ENCODE measurements at places on chromosomes 1 and 21.

DNA sequence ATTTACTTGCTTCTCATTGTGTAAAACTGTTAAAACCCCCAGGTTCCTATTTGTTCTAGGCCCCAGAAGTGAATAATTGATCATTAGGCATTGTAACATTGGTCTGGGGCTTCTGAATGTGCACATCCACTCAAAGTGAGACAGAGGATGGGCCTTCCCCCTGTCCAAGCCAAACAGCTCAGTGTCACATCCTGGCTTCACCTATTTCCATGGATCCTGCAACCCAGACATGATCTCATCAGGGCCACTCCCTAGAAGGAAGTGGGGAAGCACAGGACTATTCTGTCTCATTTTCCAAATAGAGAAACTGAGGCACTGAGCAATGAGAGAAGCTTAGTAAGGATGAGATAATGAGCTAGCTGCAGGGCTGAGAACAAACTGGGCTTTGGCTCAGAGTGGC, 47.4 kb upstream of the TSPAN2 start:
- no peak for DNase-seq

- no peak for DNase-seq
Measured at GRCh38 chr1:66605419-66605997, 71.6 kb downstream of the SGIP1 start.

GRCh38 chr21:41388259-41388658, 26.4 kb downstream of the MX2 start:
- DNase-seq, result no peak

GRCh38 chr1:17439250-17440073, at the start of gene RCC2:
TSS of gene RCC2 (minus strand) at chr1:17439677. CDS start at chr1:17438514, 1,163 bp downstream.
- peak; percentile 65 for DNase-seq

DNA sequence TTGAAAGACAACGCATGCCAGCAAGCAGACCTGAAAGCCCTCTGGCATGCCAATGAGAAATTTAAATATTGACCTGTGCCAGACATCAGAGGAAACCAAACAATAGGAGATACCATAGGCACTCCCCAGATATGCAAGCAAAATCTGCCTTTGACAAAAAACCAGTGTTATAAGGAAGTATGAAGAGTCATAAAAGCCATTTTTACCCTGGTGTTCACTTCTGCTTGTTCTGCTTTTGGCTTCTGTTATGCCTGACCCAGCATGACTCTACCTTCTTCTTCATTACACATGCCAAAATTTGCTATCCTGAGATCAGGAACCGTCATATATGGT, 26.4 kb downstream of the NPHS2 start:
- DNase-seq, result no peak

DNA sequence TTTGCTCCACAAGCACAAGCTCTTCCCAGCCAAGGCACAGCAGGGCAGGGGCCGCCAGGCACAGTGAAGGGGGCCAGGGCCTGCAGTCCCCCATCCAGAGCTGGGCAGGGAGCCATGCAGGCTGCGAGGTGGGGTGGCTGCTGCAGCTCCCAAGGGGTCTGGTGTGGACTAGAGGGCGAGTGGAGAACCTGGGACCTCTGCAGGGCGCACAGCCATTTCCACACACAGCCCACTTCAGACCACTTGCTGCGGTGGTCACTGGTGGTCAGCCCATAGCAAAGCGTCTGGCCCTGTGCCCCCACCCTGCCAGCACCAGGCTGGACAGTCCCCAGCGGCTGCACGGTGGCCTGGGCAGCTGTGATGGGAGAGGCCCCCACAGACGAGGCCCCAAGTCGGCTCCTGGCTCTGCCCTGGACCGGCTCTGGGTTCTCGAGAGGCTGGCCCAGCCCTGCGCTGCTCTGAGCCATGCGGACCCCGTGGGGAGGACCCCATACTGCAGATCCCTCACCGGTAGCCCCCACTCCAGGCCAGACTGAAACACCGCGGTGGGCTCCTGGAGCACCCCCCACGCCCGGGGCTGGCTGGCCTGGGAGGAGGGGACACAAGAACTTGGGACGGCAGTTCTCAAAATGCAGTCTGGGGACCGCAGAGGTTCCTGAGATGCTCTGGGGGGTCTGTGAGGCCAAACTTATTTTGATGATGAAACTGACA, 47.1 kb upstream of the COL6A2 start:
- DNase-seq, result no peak

GRCh38 chr1:24874056-24874455, 56.0 kb downstream of the RUNX3 start:
- no peak for DNase-seq

DNA sequence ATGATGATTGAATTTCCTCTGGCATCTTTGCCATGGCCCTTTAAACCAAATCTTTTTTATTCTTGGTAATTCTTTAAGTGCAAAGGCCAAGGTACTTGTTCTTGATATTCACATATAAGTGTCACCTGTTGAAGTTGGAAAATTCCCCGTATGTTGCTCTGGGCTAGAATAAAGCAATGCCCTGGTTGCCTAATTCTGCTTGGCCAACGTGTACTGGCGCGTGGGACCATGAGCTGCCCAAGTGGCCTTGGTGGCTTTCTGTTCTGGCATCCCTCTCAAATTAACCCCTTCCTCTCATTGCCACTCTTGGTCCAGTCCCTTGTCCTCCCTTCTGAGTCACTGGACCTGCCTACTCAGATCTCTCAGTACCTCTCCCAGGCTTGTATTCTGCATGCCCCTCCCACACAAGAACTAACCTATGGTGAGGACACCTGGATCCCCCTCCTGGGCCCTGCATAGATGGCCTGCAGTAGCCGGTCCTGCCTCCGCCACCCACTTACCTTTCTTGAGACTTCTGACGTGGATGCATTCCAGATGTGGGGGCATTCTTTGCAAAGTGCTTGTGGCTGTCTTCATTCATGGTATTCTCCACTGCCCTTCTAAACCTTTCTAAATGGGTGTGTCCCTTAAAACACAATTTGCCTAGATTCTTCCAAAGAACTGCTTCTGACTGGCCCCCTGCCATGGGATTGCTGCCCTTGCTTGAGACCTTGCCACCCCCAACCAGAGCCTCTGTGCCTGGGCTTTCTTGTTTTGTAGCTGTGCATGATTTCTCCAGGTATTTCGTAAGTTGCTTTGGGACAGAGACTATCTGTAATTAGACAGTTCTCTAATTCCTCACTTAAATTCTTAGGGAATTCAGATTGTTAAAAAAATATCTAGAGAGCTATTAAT, 152.4 kb downstream of the GALNT2 start:
- DNase-seq, result no peak

DNA sequence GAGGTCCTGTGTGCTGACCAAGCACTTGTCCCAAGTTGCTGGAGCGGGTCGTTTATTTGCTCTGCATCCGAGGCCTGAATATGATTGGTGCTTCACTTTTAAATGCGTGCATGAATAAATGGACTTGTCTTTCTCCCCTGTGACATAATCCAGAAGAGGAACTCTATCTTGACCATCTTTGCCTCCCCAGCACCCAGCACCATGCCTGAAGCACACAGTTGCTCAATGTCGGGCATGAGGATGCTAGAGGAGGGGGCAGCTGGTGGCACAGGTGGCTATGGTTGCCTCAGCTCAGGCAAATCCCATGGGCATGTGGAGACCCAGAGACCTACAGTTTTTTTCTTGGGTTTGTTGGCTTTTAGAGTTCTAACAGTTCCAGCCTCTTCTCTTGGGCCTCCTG, 142.6 kb downstream of the KAZN start:
- no peak for DNase-seq

- no peak for DNase-seq
Measured at GRCh38 chr1:57222307-57222706, 201.6 kb downstream of the DAB1 start.

GRCh38 chr1:61322769-61323168, 240.4 kb downstream of the NFIA start:
- DNase-seq, result no peak

DNA sequence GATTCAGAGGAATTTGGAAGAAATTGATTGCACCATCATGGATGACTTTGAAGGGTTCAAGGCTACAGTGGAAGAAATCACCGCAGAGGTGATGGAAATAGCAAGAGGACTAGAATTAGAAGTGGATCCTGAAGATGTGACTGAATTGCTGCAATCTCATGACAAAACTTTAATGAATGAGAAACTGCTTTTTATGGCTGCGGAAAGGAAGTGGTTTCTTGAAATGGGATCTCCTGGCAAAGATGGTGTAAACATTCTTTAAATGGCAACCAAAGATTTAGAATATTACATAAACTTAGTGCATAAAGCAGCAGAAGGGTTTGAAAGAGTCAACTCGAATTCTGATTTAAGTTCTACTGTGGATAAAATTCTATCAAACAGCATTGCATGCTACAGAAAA, 698.6 kb downstream of the PLA2G4A start:
- no peak for DNase-seq

- DNase-seq, result no peak
Measured at GRCh38 chr1:101370488-101370887, 133.7 kb downstream of the S1PR1 start.

- no peak for DNase-seq
Measured at GRCh38 chr1:2033165-2033564, 14.0 kb downstream of the GABRD start.

- no peak for DNase-seq
Measured at GRCh38 chr21:38136201-38136600, 120.6 kb upstream of the KCNJ15 start.

- no peak for DNase-seq
Measured at GRCh38 chr21:46226920-46227599, 1.5 kb downstream of the LSS start.

GRCh38 chr1:154866257-154867063, 3.6 kb downstream of the KCNN3 start:
- DNase-seq, result no peak

- no peak for DNase-seq
Measured at GRCh38 chr1:228882041-228882770, 146.9 kb downstream of the RHOU start.

DNA sequence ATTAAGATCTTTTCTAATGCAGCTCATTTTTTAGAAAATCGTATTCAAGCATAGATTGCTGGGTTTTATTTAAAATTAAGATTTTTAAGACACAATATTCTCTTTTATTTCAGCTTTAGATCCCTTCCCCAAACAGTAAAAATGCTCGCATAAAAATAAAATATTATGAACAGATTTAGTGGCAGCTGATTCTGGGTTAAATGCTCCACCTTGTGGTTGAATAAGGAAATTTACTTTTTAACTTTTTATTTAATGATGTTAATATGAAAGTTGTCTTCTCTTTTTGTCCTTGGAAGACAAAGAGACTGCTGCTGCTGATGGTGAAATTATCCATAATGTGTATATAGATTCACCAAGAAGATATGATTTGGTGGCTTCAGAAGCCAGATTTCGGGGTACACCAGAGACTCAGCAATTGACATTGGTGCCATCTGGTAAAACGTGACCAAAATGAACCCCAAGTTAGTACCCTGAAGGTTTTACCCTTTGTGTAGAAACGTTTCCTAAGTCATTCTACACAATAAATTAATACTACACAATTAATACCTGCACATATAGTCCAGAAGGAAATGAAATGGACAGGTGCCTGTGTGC, 128.0 kb downstream of the ADAMTS1 start:
- DNase-seq, result no peak

GRCh38 chr1:21874328-21874727, 62.3 kb downstream of the LDLRAD2 start:
- no peak for DNase-seq
